ENCODE measurements at places on chromosomes 1 and 21.

- H3K4me3 ChIP-seq: no peak overlapping the region
- no peaks in the 10 kb centered on the region for H3K36me3 ChIP-seq
- no peak overlapping the region for H3K27ac ChIP-seq
- H3K27me3 ChIP-seq: peaks cover 9% of the 10 kb centered on the region
Observed at GRCh38 chr1:55876276-55877060, 661.3 kb upstream of the USP24 start.

DNA sequence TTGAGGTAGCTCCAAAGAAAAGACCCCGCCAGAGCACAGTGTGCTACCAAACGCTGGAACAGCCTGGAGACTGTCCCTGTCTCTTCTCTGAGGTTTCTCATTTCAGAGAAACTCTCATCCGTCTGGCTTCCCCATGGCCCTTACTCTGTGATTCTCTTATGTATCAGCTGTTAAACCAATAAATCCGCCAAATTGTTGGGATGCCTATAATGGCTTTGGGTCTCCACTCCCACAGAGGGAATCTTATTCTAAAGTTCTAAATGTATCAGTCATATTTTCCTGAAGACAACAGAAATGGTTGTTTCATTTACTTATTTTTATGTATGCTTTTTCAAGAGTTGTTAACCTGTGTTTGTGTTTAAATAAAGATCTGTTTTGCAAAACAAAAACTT lies 4.0 kb downstream of the ERG start:
- no peak for DNase-seq
- peaks cover 62% of the 10 kb centered on the region for H3K27me3 ChIP-seq
- no peaks in the 10 kb centered on the region for H3K36me3 ChIP-seq
- no peak overlapping the region for H3K27ac ChIP-seq

- no peaks in the 10 kb centered on the region for H3K27me3 ChIP-seq
- H3K4me3 ChIP-seq: no peak overlapping the region
- no peaks in the 10 kb centered on the region for H3K4me1 ChIP-seq
- no peak overlapping the region for H3K27ac ChIP-seq
Observed at GRCh38 chr1:113749402-113749801, 9.9 kb downstream of the PHTF1 start.

- peaks cover 70% of the 10 kb centered on the region for H3K27me3 ChIP-seq
- H3K36me3 ChIP-seq: peaks cover 1% of the 10 kb centered on the region
- peaks cover 6% of the 10 kb centered on the region for H3K4me1 ChIP-seq
- DNase-seq: no peak
- H3K4me3 ChIP-seq: peak overlapping the region; percentile 58
Observed at GRCh38 chr1:219927298-219927955, 930 bp downstream of the SLC30A10 start.

GRCh38 chr1:158644449-158644848 lies 39.4 kb downstream of the OR10Z1 start:
- H3K4me3 ChIP-seq: no peak overlapping the region
- H3K27ac ChIP-seq: no peak overlapping the region
- DNase-seq: no peak
- H3K4me1 ChIP-seq: peaks cover 16% of the 10 kb centered on the region
- H3K27me3 ChIP-seq: peaks cover 10% of the 10 kb centered on the region

DNA sequence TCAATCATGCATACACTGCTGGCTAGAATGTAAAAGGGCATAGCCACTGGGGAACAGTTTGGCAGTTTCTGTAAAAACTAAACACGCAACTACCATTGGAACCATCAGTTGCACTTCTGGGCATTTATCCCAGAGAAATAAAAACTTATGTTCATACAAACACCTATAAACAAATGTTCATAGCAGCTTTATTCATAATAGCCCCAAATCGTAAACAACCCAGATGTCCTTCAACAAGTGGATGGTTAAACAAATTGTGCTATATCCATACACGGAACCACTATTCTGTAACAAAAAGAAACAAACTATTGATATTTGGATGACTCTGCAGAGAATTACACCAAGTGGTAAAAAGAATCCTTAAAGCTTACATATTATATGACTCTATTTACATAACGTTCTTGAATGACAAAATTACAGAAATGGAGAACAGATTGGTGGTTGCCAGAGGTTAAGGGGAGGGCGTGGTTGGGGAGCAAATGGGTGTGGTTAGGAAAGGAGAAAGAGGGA lies 22.8 kb downstream of the LACTBL1 start:
- DNase-seq: no peak
- H3K27ac ChIP-seq: no peak overlapping the region
- peaks cover 57% of the 10 kb centered on the region for H3K27me3 ChIP-seq
- peaks cover 2% of the 10 kb centered on the region for H3K36me3 ChIP-seq
- no peak overlapping the region for H3K4me3 ChIP-seq
- no peaks in the 10 kb centered on the region for H3K4me1 ChIP-seq

GRCh38 chr1:206663832-206664652 lies 20.7 kb upstream of the MAPKAPK2 start:
- H3K27ac ChIP-seq: no peak overlapping the region
- H3K36me3 ChIP-seq: peaks cover 2% of the 10 kb centered on the region
- H3K4me3 ChIP-seq: no peak overlapping the region

DNA sequence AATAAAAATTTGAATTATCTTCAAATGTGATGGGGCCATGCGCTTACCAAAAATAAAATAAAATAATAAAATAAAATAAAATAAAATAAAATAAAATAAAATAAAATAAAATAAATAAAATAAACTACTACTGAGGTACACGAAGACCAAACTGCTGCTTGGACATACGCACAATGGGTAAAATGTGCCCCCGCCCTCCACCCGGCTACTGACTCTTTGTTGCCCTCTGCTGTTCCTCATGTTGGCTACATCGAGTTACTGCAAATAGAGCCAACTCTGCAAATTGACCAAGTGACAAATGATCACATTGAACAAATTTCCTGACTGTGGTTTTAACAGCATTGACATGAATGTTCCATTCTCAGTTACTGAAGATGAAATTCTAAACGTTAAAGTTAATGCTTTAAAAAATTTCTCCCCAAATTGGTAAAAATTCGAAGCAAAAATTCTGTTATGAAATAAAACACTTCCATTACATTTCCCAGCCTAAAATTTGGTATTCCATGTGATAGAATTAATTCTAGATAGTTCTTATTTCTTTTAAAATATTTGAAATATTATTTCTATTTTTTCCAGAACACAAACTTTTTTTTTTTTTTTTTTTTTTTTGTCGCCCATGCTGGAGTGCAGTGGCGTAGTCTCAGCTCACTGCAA lies 18.8 kb upstream of the MAP1LC3C start:
- no peak overlapping the region for H3K4me3 ChIP-seq
- DNase-seq: no peak
- no peaks in the 10 kb centered on the region for H3K27me3 ChIP-seq
- H3K27ac ChIP-seq: no peak overlapping the region
- no peaks in the 10 kb centered on the region for H3K36me3 ChIP-seq

GRCh38 chr1:6614929-6615785 lies 1.6 kb downstream of the PHF13 start:
- H3K36me3 ChIP-seq: peaks cover 10% of the 10 kb centered on the region
- no peaks in the 10 kb centered on the region for H3K27me3 ChIP-seq
- DNase-seq: no peak
- peak overlapping the region; percentile 66 for H3K4me3 ChIP-seq
- H3K4me1 ChIP-seq: peaks cover 22% of the 10 kb centered on the region

GRCh38 chr1:167720965-167721616 lies 691 bp upstream of the MPZL1 start:
- H3K27ac ChIP-seq: peak overlapping the region; percentile 88
- H3K27me3 ChIP-seq: no peaks in the 10 kb centered on the region
- peaks cover 31% of the 10 kb centered on the region for H3K4me1 ChIP-seq
- peak overlapping the region; percentile 90 for H3K4me3 ChIP-seq
- DNase-seq: no peak

DNA sequence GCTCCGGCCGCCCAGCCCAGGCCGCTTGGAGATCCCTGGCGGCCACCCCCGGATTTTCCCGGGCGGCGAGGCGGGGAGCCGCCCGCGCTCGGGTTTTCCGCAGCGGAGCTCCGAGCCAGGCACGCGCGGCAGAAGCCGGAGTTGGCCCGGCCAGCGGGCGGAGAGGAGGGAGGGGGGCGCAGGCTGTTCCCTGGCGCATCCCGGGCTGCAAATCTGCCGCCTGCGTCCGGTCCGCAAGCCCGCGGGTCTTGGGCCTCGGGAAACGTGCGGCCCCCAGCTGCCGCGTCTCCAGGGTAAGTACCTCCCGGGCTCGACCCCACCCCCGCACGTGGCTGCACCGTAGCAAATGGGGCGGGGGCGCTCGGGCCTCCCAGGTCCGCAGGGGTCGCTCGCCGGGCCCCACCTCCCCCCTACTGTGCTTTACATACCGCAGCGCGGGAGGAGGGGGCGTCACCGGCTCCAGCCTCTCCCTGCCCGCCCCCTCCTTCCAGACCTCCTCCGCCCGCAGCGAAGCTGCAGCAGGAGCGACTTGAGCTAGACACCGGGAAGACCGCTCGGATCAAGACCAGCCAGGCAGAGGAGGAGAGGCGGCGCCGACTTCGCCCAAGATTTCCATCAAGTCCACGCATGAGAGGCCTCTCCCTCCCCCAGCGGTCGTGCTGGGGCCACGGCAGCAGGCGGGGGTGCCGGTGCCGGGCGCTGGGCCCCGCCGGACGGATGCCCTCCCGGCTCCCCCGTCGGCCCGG lies 1.6 kb downstream of the TMEM200B start:
- peaks cover 36% of the 10 kb centered on the region for H3K36me3 ChIP-seq
- no peak for DNase-seq
- H3K4me3 ChIP-seq: peak overlapping the region; percentile 70

GRCh38 chr1:246281195-246281594 lies 225.9 kb downstream of the SMYD3 start:
- H3K27ac ChIP-seq: no peak overlapping the region
- peaks cover 5% of the 10 kb centered on the region for H3K4me1 ChIP-seq
- H3K27me3 ChIP-seq: no peaks in the 10 kb centered on the region
- H3K4me3 ChIP-seq: no peak overlapping the region

DNA sequence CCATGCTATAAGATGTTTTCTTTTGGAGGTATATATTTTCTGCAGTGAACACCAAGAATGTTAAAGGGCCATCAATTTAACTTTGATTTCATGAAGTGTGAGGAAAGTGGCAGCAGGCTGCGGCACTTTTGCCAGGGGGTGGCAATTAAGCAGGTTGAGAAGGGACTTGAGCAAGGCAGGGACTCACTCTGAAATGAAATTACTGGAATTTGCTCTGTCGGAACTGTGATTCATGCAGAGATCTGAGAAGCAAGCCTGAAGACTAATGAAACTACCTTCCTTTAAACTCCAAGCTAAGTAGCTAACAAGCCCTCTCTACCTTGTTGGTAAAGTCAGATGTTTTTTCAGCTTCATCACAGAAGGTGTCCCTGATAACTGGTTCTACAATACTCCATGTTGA lies 441.6 kb downstream of the SIPA1L2 start:
- peaks cover 27% of the 10 kb centered on the region for H3K27me3 ChIP-seq
- no peak for DNase-seq
- no peaks in the 10 kb centered on the region for H3K4me1 ChIP-seq
- H3K36me3 ChIP-seq: peaks cover 1% of the 10 kb centered on the region

DNA sequence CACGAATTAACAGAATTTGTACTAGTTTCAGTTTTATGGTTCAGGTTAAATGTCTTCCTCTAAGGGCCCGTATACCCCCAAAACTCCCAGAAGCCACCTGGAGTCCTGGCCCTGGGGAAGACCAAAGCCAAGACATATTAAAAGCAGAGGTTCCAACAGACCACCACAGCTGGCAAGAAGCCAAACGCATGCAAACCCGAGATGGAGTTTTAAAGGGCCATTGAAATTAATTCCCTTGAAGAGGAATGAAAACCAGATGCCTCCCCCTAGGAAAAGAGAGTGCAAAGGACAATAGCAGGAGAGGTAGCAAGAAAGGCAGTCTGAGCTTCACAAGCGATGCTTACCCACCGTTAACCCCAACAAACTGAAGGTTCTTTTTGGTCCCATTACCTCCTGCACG lies 48.1 kb downstream of the KANK4 start:
- DNase-seq: no peak
- H3K4me3 ChIP-seq: no peak overlapping the region
- H3K27ac ChIP-seq: peak overlapping the region; percentile 39
- no peaks in the 10 kb centered on the region for H3K27me3 ChIP-seq

GRCh38 chr1:185367218-185367617 lies 50.2 kb upstream of the IVNS1ABP start:
- H3K4me1 ChIP-seq: no peaks in the 10 kb centered on the region
- no peak overlapping the region for H3K4me3 ChIP-seq
- peaks cover 13% of the 10 kb centered on the region for H3K27me3 ChIP-seq
- H3K27ac ChIP-seq: no peak overlapping the region

- H3K36me3 ChIP-seq: peaks cover 32% of the 10 kb centered on the region
- H3K4me3 ChIP-seq: peak overlapping the region; percentile 64
- peaks cover 87% of the 10 kb centered on the region for H3K4me1 ChIP-seq
Observed at GRCh38 chr1:172670316-172670715, 11.4 kb downstream of the FASLG start.

DNA sequence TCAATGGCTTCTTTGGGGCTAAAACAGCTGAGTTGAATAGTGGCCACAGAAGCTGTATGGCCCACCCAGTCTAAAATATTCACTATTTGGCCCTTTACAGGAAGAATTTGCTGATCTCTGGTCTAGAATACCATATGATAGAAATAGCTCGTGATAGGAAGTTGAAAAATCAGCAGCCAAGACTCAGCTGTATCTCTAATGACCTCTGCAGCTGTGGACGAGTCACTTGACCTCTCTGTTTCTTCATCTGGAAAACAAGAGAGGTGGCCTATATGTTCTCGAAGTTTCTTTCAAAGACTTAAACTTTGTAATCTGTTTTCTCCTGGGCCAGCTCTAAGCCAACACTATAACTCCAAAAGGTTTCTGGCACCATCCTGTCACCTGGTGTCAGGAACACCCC lies 129.2 kb downstream of the ZBTB18 start:
- H3K4me3 ChIP-seq: no peak overlapping the region
- no peaks in the 10 kb centered on the region for H3K36me3 ChIP-seq
- H3K27ac ChIP-seq: no peak overlapping the region
- H3K27me3 ChIP-seq: peaks cover 36% of the 10 kb centered on the region
